Fibroblast of skin of right quadriceps (primary cell): ENCODE measurements at places on chromosomes 12 and 14.

- DNase-seq, result no peak
These were observed 67.6 kb downstream of the NOC4L start for GRCh38 chr12:132211816-132212215.

GRCh38 chr14:91225025-91225424 lies 19.5 kb downstream of the GPR68 start:
- no peak for DNase-seq

DNA sequence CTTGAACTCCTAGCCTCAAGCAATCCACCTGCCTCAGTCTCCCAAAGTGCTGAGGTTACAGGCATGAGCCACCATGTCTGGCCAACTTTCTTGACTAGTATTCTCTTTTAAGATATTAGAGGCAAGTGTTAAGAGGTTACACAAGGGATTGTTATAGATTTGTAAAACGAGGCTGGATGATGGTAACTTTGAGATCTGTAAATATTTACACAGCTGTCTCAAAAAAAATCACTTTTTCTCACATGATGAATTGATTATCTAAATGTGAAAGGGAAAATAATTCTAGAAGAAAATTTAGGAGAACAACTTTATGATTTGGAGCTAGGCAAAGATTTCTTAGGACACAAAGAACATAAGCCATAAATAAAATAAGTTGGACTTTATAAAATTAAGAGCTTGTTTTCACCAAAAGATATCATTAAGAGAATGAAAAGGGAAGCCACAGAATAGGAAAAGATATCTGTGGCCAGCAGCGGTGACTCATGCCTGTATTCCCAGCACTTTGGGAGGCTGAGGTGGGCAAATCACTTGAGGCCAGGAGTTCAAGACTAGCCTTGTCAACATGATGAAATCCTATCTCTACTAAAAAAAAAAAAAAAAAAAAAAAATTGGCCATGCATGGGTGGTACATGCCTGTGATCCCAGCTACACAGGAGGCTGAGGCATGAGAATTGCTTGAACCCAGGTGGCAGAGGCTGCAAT lies 77.4 kb downstream of the BBS10 start:
- DNase-seq, result no peak

- DNase-seq, result no peak
These were observed 103.5 kb downstream of the TMEM121 start for GRCh38 chr14:105629886-105630215.

- no peak for DNase-seq
These were observed 91.4 kb downstream of the CHGA start for GRCh38 chr14:93014058-93015023.

GRCh38 chr12:92143686-92144630 lies 1.7 kb downstream of the BTG1 start:
- peak; percentile 97 for DNase-seq

DNA sequence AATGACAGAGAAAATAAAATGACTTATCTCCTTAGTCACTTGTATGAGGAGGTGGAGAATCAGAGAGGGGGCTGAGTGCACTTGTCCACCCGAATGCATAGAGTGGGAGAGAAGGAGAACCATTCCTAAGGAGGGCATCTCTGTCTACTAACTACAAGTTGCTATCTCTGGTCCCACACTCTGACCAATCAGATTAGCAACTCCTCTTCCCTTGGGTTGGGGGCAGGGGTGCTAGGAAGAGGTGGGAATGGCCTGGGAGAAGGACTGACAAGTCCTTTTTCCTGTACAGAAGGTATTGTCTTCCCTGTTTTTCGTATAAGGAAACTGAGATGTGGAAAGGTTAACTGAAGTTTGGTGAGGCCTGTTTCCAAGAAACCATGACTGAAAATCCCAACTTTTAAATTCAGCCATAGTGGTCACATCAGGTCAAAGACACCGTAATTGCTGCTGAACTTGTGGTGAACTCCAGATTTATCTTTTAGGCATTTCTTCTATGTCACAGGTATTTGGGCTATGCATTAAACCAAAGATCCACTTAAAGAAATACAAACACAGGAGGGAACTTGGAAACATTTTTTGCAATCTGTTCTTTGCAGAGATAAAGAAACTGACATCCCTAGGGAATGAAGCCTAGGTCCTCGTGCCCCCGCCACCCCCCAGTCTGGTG lies 207.8 kb downstream of the CRADD start:
- peak; percentile 78 for DNase-seq

DNA sequence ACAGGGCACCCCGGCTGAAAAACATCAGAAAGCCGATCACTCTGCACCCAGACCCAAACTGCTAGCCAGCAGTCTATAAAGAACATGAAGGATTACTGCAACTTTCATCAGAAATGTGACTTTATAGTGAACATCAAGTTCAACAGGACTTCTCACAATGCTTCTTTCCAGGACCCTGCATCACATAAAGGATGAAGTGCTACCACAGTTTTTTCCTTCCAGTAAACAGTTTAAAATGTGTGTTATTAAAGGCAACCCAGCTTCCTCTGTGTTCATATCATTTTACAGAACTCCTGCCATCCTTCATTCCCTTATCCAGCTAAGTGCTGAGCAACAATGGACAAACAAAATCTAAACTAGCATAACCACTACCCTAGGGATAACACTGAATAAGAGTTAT lies 280.3 kb upstream of the DIO2 start:
- DNase-seq, result no peak

DNA sequence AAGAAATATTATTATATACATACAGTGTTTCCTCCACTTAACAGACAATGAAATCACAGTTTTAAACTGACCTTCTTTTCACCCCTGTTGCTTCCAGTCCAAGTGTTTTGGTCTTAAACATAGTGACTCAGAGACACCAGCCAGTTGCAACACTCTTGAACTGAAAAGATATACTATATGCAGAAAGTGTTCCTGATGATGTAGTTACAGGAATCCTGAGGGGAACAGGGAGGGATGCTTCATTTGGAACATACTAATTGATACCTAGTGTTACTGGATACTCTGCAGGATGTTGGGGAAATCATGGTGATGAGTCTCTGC lies 420.8 kb downstream of the CCDC91 start:
- peak; percentile 85 for DNase-seq
